ENCODE measurements at places on chromosomes 3 and 15.

GRCh38 chr15:56887782-56888438, 30.5 kb upstream of the TCF12 start:
- DNase-seq, result no peak

GRCh38 chr3:78647726-78648125, 1120.1 kb downstream of the ROBO1 start:
- no peak for DNase-seq

DNA sequence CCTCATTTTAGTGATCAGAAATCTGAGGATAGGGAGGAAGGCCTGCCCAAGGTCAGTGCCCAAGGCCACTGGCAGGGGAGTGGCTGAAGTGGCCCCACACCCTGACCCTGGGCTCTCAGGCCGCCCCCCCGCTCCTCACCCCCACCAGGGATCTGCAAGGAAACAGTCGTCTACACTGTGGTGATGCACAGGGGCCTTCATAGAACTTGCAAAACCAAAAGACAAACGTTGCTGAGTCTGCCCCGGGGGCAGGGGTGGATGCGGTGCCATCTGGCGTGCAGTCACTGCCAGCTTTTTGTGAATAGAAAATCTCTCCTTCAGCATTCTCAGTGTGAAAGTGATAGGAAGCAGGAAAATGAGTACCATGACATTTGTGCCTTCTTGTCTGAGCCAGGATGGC, 41.3 kb downstream of the WHAMM start:
- no peak for DNase-seq

- DNase-seq, result no peak
These were observed 2.0 kb downstream of the FSTL1 start for GRCh38 chr3:120448756-120449155.

- no peak for DNase-seq
These were observed 80.1 kb upstream of the PTX3 start for GRCh38 chr3:157356541-157356940.

GRCh38 chr3:134600685-134601463, 49.9 kb downstream of the KY start:
- no peak for DNase-seq

DNA sequence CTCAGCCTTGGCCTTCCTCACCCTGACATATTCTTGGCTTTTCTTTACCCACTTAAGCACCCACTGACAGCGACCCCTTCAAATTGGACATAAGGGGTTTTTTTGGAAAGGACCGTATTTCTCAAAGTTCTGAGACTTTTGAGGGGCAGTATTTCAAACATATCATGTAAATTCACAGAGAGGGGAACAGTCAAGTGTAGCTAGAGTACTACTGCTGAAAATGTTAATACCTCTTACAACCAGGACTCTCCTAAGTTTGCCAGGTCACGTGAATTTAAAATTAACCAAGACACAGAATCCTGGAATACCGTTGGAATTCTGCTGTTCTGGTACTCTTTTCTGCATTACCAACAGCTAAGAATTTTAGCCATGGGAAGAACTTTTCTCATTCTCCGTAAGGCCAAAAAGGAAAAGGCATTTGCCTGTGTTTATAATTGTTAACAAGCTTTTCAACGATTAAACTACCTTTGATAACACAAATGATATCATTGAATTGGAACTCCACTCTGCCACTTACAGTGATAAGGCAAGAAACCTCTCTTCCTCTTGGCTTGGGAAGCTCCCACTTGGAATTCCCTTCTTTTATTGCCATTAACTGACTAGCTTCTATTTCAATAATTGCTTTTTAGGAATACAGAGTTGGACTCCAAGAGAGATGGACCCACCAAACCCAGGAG, 597 bp upstream of the GBE1 start:
- DNase-seq, result no peak

- no peak for DNase-seq
These were observed 5.9 kb downstream of the TGM4 start for GRCh38 chr3:44880284-44880683.

- no peak for DNase-seq
These were observed 861.8 kb downstream of the SQOR start for GRCh38 chr15:46496491-46497115.

GRCh38 chr3:57059411-57059810, 1.1 kb upstream of the SPATA12 start:
- no peak for DNase-seq
